NCI-H2029 (cell line): ENCODE measurements at places on chromosomes 16 and 17.

GRCh38 chr17:17871913-17872312 is 35.1 kb upstream of the SREBF1 start:
- no peak for DNase-seq

GRCh38 chr17:71398800-71399219 is 722.0 kb upstream of the SOX9 start:
- no peak for DNase-seq

DNA sequence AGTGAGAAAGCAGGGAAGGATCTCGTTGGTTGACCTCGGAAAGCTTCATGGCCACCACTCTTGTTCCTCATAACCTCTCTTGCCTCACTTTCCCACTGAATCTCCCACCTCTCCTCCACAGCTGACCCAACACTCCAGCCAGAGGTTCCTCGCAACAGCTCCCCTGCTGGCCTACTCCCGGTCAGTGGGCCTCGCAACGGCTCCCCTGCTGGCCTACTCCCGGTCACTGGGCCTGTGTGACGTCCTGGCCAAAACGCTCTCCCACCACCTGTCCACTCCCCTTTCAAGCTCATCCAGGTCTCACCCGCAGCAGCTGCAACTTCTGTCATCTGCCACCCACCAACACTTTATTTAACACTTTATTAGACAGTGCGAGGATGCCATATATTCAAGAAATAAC is 149.1 kb downstream of the VPS53 start:
- DNase-seq = no peak

DNA sequence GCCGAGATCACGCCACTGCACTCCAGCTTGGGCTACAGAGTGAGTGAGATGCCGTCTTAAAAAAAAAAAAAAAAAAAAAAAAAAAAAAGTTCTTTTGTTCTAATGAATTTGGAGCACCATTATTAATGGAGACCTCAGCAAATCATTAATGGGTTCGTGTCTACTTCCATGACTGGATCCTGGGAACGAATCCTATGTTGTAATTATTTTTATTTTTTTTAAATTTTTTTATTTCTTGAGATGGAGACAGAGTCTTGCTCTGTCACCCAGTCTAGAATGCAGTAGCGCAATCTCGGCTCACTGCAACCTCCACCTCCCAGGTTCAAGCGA is 30.7 kb downstream of the SPOP start:
- no peak for DNase-seq

DNA sequence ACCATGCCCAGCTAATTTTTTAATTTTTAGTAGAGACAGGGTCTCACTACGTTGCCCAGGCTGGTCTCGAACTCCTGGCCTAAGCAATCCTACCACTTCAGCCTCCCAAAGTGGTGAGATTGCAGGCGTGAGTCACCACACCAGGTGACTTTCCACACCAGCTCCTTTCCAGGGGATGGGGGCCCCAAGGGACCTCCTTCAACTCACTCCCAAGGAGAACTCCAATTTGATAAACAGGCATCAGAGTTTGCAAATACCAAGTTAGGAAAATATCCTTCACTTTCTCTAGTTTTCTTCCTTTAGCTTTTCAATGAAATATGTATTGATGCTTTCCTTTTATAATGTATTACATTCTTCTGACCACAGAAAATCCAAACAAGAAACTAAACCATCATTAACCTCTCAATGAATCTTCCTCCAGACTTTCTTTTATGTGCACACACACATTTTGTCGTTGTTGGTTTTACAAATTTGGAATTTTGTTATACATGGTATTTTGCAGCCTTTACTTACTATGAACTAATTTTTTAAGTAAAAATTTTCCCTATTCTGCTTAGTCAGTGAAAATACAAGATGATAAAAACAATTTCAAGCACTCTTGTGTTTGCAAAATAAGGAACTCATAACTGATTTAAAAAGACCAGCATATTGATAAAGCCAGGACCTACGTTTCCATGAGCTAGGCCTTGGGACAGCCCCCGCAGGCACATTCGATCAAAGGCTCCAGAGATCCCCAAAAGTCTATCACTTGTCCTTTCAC is 32.0 kb downstream of the GAS7 start:
- no peak for DNase-seq

DNA sequence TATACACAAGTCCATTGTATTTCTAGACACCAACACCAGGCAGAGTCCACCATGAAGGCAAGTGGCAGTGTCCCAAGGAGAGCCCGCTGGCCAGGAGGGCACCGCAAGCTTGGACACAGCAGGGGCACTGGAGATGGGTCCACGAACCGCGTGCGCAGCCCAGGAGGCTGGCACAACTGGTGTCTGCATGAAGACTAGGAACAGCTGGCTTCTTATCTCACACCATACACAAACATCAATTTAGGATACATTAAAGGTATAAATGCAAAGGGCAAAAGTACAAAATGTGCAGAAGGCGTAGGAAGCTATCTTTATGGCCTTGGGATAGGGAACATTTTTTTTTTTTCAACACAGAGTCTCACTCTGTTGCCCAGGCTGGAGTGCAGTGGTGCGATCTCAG is 52.4 kb downstream of the ANKRD11 start:
- DNase-seq = no peak

GRCh38 chr17:2954898-2955445 is 108.4 kb downstream of the OR1D5 start:
- peak; percentile 47 for DNase-seq

- DNase-seq = no peak
These were observed 75.2 kb upstream of the GSE1 start for GRCh38 chr16:85537795-85538401.

DNA sequence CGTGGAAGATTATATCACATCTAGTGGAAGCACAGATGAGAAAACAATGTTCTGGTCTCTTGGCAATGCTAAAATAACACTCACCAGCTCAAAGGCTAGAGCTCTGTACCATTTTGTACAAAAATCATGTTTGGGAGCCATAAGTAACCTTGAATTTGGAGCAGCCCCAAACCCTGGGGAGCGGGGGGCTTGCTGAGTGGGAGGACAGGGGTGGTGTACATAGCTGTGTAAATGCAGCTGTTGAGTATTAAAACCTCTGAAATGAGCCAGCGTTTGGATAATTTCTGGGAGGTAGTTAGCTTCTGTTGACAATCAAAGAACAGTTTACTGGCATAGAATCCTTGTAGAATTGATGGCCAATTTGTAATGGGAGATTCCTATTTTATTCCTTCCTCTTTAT is 4.3 kb downstream of the MYH8 start:
- DNase-seq = no peak

GRCh38 chr16:83878838-83879237 is 20.1 kb upstream of the MLYCD start:
- DNase-seq = no peak

DNA sequence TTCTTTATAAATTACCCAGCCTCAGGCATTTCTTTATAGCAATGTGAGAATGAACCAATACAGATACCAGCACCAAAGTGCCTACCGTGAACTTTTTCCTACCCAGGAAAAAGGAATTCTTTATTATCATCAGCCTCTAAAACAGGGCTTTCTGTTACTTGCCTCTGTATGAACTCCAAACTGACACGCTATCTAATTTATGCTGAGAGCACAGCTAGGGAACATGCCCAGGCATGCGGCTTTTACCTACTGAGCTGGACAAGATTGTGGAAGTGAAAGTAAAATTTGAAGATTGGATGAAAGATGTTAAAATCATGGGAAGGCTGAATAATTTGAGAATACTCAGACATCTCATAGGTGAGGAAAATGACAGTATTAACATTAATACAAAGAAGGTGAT is 24.4 kb upstream of the ADCY9 start:
- DNase-seq = no peak

DNA sequence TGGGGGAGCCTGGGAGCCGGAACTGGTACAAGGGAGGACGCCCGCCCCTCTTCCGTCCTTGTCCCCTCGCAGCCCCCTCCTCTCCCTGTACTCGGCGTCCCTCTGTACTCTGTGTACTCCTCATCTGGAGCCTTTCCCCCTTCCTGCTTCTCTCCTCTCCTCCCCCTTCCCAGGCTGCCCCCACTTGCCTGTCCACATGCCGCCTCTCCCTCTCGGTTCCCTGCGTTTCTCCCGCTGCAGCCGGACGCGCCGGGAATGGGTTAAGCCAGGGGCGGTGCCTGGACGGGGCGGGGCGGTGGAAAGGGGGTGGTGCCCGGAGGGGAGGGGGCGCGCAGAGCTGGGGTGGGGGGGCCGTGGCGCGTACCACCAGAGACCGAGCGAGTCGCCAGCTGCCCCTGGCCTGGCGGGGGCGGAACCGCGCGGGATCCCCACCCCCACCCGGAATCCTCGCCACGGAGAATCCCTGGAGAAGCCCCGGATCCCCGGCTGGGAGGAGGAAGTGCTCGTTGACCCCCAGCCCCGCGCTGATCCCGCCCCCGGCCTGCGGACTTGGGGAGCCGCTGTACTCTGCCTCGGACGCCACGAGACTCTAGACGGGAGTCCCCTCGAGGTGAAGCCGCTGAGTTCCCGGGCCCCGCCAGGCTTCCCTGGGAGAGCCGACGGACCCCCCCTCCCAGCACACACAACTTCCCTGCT is 22.6 kb downstream of the GJD3 start:
- DNase-seq = peak; percentile 35

DNA sequence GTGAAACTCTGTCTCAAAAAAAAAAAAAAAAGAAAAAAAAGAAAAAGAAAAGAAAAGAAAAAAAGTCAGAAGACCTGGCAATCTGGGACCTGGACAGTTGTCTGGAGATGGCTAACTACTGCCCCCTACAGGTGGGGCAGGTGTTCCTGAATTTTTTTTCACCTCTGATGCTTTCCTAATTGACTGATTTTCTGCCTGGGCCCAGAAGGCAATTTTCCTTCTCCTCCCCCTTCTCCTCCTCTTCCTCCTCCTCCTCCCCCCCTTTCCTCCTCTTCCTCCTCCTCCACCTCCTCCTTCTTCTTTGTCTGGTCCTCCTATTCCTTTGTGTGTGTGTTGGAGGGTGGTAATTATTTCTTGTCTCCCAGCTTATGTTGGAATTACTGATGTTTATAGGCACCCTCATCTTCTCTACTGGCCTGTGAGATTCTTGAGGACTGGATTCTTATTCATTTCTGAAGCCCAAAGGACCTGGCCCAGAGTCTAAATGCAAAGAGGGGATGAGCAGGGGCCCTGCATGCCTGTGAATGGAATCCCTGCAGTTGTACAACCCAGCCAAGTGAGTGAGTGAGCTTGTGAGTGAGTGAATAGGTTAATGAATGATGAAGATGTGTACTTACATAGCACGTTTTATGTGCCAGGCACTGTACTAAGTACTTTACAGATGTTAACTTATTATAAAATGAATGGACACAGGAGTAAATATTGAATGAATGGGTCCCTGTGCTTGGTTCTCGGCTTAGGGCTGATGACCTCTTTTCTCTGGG is 26.9 kb downstream of the IRX5 start:
- peak; percentile 2 for DNase-seq

DNA sequence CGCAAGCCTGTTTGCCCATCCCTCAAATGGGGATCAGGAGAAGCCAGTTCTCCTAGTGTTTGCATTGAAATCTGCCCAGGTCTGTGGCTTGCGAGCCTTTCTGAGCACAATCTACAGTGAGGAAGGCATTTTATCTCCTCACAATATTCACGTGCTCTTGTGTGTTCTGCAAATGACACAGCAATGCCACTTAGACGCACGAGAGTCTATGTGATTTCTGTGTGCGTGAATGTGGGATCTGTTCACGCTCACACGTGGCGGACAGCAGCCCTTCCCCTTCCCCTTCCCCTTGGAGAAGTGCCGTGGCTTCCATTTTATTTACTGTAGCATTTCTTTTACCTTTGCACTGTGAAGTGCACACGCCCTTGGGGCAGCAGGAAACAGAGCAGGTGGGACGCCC is 17.7 kb upstream of the CBFA2T3 start:
- no peak for DNase-seq

- DNase-seq = no peak
These were observed 67.8 kb downstream of the CCDC182 start for GRCh38 chr17:57677301-57677700.

- DNase-seq = no peak
These were observed 342.3 kb downstream of the SNX29 start for GRCh38 chr16:12318661-12319427.

DNA sequence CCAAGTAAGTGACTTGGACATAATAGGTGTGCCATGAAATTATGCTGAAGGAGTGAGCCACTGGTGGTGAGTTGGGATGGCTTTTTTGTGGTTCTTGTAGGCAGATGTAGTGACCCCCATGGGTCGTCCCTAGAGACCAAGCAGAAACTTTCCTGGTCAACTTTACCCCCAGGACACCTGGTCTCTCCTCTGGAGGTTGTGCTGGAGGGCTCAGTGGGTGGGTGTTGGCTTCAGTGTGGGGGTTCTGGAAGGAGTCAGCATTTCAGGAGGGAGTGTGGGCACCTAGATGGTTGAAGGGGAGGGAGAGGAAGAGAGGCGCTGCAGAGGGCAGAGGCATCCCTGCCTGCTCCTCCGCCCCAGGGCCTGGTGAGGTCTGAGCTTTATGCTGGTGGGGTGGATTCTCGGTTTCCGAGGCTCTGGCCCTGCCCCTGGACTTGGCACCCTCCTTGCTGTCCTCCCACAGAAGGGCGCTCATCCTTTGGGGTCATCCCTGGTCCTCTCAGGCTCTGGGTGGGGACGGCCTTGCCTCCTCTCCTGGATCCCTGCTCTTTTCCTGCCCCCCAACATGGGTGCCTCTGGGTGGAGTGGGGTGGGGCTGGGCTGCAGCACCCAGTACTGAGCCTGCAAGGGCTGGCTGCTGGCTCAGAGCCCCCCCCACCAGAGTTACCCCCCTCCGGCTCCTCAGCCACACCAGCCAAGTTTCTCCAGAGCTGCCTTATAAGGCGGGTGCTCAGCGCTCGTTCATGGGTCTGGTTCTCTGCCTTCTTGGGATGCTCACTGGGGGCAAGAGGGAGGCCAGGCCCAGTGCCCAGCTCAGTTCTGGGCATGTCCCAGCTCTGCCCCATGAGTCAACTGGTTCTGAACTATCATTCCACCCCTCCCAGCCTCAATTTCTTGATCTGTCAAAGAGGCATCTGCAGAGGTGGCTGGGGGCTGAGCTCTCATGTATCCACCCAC is 266.8 kb downstream of the SEC14L1 start:
- DNase-seq = no peak

GRCh38 chr17:10226930-10227695 is 28.7 kb upstream of the GAS7 start:
- no peak for DNase-seq

- DNase-seq = no peak
These were observed 162.5 kb upstream of the CNTNAP4 start for GRCh38 chr16:76114681-76115080.

GRCh38 chr17:10368561-10368960 is 4.2 kb downstream of the MYH13 start:
- DNase-seq = no peak

DNA sequence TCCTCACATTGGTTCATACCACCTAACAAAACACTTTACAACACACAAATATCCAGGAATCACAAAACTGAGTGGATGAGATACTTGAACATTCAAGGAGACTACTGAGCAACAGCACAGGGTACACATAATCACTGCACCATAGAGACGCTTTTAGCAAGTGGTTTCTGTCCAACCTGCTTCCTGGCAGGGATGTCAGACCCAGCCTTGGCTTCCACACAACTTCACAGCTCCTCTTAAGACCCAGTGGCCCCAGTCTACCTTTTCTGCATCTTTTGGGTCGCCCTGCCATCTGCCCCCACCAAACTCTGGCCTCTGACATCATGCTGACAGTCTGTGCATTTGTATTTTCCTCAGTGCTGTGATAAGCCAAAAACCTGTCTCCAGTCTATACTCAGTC is 5.9 kb upstream of the CORO6 start:
- DNase-seq = no peak
